ENCODE measurements at places on chromosomes 6 and 20.

GRCh38 chr6:169277619-169278018, 24.0 kb upstream of the THBS2 start:
- no peak for DNase-seq

GRCh38 chr20:1654996-1655395, 2.6 kb downstream of the SIRPG start:
- no peak for DNase-seq

DNA sequence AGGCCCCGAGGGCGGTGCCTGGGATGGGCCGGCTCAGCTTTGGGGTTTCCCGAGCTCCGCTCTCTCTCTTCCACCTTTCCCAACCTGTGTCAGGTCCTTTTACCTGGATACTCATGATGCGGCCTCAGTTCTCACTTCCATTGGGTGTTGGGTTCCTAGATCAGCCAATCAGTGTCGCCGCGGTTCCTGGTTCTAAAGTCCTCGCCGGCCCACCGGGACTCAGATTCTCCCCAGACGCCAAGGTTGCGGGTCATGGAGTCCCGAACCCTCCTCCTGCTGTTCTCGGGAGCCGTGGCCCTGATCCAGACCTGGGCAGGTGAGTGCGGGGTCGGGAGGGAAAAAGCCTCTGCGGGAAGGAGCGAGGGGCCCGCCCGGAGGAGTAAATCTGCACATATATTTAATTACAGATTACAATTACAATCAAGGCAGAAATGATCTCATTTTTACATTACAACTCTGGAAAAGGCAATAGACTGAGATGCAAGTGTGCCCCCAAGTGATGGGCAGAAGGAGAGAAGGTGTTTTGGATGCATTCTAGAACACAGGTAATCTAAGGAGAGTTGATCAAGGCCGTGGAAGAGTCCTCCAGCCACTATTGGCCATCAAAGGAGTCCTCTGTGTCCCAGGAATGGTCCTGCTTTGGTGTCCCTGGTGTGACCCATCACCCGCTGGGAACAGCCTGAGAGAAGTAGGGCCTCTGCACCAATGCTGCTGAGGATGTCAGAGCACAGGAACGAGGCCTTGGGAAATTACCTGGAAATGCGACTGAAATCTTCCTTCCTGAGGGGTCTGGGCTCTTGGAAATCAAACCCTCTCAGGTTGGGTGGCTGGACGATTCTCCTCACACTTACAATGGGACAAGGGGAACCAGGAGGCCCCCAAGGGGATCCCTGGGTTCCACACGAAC, 34.7 kb upstream of the MICB start:
- DNase-seq = peak; percentile 86

- DNase-seq = no peak
Measured at GRCh38 chr6:17842014-17842776, 135.5 kb upstream of the NUP153 start.

DNA sequence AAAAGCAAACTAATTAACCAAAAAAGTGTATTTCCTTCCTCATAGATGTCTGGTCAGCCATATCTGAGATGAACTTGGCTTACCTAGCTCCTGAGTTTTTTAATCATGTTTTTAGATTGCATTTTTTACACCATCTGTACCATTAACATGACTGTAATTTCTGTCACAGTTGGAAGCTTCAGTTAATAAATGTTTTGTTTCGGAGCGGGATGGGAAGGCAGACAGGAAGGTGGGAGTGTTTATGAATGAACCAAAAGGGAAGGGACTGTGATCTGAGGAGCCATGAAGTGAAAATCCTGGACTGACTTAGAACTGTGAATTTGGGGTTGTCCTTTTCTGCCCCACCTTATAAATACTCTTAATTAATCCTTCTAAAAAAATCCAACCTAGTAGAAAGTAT, 445.6 kb upstream of the SOX4 start:
- DNase-seq = no peak

- DNase-seq = peak; percentile 78
Measured at GRCh38 chr20:50790651-50791277, 4.1 kb upstream of the BCAS4 start.

DNA sequence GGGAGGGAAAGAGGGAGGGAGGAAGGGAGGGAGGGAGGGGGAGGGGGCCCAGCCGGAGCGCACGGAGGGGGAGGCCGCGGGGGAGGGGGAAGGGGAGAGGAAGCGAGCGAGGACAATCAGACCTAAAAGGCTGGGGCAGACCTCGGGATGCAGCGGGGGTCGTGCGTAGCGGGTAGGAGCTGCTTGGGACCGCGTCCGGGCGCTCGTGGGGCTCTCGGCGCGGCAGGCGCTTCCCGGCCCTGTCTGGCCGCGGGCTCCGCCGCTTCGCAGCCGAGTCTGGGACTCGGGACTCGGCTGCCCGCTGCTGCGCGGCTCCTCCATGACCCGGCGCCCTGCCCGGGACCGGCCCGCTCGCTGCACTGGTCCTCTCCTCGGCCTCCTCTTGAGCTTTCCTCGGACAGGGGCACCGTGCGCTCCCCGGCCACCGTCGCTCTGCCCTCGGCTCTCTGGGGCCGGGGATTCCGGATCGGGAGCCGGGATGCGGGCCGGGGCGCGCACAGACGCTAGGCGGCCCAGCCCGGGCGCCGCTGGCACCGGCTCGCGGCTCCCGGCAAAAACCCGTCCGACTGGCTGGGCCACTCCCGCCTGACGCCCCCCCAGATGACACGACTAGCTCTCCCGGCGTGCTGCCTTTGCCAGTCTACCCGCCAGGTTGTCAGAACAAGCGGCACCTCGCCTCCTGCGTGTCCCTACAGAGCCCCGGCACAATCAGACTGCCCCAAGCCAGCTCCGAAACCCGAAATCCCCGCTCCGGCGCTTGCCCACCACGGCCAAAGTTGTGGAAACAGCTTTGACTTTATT, 2.2 kb downstream of the TFAP2A start:
- DNase-seq = no peak

GRCh38 chr20:37981568-37981967, 51.7 kb downstream of the TTI1 start:
- DNase-seq = no peak

DNA sequence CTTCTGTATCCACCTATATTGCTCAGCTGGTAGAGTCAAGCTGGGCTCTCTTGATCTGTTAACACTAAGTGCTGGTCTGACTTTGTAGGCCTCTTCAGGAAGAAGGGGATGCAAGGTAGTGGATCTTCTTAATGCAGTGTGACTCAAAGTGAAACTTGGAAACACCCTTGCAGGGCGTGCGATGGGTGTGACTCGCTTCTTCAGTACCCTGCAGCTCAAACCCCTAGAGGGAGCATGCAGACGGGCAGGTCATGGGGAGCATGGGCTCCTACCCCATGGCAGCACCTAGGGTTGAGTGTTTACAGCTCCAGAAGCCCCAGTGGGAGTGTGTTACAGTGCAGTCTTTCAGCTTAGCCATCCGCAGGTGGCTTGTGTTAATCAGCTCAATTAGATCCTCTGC, 757 bp upstream of the SAMD3 start:
- DNase-seq = peak; percentile 54

- DNase-seq = no peak
Measured at GRCh38 chr6:160858886-160859285, 132.7 kb upstream of the MAP3K4 start.

GRCh38 chr6:170292111-170292406, 1.2 kb upstream of the DLL1 start:
- DNase-seq = no peak

DNA sequence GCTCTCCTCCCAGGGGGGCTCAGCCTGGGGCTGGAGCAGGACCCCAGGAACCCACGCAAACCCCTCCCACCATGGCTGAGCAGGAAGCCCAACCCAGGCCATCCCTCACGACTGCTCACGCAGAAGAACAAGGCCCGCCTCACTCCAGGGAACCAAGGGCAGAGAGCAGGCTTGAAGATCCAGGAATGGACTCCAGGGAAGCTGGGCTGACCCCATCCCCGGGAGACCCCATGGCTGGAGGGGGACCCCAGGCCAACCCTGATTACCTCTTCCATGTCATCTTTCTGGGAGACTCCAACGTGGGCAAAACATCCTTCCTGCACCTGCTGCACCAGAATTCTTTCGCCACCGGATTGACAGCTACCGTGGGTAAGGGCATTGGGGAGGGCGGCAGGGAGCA, 24.7 kb downstream of the RAB44 start:
- no peak for DNase-seq

GRCh38 chr6:30599625-30600324, 17.3 kb downstream of the PPP1R10 start:
- DNase-seq = no peak

DNA sequence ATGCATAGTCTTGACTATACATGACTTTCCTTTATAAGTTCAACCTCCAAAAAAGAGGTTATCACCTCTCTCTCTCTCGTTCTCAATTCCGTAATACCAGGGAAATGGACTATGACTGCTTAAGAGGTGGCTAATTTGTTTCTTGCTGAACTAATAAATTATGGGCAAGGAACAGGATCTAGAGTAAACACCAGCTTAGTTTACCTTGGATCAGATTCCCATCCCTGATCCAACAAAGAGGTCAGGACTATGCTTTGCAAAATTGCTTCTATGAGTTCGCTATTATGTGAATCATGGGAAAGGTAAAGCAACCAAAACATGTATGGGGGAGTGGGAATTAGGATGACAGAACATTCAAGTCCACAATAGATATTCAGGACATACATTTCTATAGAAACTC, 630.7 kb downstream of the HACE1 start:
- DNase-seq = no peak

All from activated T-cell treated with anti-CD3 and anti-CD28 coated beads for 24 hours (primary cell).